Stomach (tissue), 19 donors: ENCODE measurements at places on chromosomes 11 and 22. TPM values are rescaled to one million over a fixed set of nuclear protein-coding genes. Genes with fewer than 3 reads are reported as not detected.

The GP1BB gene
- 9.3 TPM for total RNA-seq

The KDM4D gene
- total RNA-seq: not detected

GRCh38 chr11:125320347-125321076 lies 156.0 kb downstream of the PKNOX2 start:
- DNase-seq: no peak

GRCh38 chr11:4881860-4882500 lies at the start of gene OR51T1:
OR51T1 (plus strand) TSS chr11:4881900; CDS start chr11:4881900, 0 bp downstream.
- DNase-seq: no peak

DNA sequence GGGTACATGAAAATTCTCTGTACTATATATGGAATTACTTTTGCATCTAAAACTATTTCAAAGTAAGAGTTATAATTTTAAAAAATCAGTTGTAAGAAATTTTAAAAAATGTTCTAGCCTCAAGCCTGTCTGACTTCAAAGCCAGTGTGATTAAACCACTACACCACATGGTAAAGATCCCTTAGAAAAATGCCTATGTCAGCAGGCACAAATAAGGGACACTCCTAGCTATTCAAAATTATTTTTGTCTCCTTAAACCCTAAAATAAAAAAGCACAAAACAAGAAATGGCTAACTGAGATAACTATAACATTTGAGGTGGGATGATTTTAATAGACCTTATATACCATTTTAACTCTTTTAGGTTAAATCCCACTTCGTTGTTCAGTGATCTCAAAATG lies 64.0 kb upstream of the LIN7C start:
- no peak for DNase-seq

GRCh38 chr11:105179542-105180278 lies 40.1 kb upstream of the CARD18 start:
- DNase-seq: peak; percentile 44

GRCh38 chr11:120738516-120739046 lies 227.0 kb downstream of the GRIK4 start:
- DNase-seq: no peak

GRCh38 chr11:37115963-37116362 lies 517.9 kb upstream of the RAG2 start:
- no peak for DNase-seq

DNA sequence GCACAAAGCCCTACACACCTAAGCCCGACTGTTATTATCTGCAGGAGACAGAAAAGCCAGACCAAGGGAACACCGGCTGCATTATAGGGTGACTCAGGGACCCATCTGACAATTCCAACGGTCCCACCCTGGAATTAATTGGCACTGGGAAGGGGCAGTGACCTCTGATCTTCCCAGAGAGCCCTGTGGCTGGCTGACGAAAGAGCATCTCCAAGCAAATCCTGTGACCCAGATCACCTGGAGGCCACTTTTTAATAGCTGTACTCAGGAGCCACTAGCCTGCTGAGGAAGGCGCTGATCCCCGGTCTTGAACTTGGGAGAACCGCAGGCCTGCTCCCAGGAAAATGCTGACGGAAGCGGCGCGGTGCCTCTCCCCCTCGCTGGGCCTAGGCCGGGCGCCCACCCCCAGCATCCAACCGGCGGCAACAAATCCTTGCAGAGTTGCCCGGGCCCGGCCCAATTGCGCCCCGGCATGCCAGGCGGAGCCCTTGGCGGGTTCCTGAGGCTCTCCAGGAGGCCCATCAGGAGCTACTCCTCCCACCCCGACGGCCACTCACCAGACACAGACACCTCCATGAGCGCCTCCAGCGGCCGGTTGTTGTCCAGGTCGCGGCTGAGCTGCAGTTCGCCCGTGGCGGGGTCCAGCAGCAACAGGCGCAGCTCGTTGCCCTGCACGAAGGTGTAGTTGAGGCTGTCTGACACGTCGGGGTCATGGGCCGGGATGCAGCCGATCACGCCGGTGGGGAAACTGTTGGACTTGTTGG lies 4.2 kb downstream of the CELSR1 start:
- no peak for DNase-seq

GRCh38 chr11:106233191-106233590 lies 155.7 kb downstream of the AASDHPPT start:
- no peak for DNase-seq

GRCh38 chr22:33012833-33013450 lies 45.2 kb downstream of the SYN3 start:
- no peak for DNase-seq

DNA sequence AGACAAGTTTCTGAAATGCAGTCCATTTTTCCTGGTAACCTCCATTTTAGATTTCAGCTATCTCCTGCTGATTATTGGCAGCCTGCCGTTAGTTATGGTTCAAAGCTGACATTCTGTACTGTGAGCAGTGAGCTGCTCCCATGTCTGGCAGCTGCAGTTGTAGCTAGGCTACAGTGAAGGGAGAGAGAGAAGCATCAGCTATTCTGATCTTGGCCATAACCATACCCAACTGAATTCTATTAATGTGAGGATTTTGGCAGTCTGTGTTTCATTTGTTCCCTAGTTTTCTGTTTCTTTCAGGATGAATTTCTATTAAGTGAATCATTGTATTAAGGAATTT lies 33.4 kb downstream of the SIK2 start:
- no peak for DNase-seq

DNA sequence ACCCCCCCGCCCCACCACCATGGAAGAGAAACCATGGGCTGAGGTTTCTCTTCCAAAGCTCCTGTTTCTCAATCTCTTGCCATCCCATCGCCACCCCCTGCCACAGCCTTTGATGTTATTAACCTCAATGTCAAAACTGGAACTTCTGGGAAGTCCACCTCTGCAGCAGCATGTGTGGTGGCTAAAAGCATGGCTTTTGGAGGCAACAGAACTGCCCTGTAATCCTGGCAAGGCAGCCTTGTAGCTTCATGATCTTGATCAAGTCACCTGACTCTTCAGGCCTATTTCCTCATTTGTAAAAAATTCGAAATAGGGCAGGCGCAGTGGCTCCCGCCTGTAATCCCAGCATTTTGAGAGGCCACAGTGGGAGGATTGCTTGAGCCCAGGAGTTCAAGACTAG lies 3.5 kb upstream of the COX8A start:
- no peak for DNase-seq

DNA sequence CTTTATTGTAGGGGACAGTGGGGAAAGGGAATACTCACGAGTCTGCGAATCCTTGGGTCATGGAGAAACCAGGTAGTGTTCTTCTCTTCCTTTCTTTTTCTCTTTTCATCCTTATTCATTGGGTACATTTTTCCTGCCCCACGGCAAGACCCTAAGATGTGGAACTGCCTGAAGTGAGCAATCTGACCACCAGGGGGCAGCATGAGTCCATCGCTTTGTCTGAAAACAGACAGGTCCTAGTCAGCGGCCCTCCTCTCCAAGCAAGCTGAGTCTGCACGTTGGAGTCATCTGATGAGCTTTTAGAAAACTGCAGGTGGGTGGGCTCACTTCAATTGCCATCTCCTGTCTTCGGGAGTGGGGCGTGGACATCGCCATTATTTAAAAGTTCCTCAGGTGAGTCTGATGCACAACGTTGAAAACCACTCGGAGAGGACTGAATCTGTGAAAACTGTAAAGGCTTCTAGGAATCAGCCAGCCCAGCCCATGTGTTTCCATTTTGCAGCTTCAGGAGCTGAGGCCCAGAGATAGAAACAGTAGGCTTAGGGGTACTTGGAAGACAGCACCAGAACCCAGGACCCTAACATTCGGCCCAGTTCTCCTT lies 34.0 kb upstream of the FBXO3 start:
- peak; percentile 92 for DNase-seq
